ENCODE measurements at places on chromosomes 16 and 17.

DNA sequence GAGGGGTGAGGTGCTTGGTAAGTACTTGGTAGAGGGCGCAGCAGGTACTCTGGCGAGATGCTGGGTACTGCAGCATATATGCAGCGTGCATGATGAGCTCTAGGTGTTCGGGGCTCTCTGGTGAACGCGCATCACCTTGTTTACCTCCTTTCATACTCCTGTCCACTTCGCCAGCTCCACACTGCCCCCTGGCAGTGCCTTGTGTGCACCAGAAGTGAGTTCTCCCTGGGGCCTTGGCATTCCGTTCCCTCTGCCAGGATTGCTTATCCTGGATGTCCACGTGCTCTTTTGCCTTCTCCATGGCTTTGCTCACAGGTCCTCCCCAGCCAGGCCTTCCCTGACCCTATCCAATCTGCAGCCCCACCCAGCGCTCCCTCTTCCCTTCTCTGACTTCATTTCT, 154.2 kb downstream of the MRM1 start:
- DNase-seq = no peak

- no peak for DNase-seq
Observed at GRCh38 chr17:56085576-56086267, 67.6 kb upstream of the ANKFN1 start.

DNA sequence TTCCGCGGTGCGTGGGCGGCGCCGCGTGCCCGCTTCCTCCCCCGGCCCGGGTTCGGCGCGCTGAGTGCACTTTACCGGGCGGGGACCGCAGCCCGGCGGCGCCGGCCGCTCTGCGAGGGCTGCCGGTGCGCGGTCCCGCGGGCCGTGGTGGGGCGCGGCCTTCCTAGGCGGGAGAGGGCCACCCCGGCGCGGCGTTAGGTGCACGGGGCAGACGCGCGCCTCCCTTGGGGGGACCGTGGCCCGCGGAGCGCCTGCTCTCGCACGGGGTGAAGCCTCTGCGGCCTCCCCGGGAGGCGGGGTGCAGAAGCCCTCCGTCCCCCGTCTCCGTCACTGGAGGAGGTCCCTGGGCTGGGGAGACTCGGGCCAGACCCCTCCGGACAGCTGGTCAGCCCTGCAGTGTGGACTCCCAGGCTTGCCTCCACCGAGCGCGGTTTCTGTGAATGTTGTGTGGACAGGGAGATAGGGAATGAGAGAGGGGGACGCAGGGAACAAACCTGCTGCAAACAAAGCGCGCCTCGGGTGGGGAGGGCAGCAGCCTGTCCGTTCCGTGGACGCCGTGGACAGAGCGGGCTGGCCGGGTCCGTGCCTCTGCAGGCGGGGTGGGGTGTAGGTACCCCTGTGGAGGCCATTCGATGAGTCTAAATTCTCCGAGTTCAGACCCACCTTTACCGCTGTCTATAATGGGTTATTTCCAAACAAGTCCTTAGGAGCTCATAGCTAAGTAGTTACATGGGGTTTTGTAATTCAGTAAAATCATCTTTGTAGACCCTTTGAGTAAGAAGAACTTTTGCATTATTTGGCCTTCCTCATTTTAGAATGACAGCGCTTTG, 721 bp downstream of the TBCD start:
- DNase-seq = no peak

DNA sequence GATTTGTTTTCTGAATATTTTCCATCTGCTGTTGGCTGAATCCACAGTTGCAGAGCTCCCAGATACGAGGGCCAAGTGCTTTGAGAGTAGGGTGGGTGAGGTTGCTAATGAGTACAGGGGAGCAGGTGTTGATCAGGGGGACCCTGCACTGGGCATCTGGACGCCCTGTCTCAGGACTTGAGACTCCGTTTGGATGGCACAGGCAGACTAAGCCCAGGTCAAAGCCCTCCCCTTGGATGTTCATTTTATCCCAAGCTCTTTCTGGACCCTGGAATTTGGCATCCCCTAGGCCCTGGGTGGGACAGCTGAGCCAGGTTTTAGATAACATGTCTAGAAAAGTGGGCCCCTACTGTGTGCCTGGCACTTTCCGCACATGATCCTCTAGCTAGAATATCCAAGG, 12.1 kb downstream of the USP6 start:
- no peak for DNase-seq

GRCh38 chr17:78798695-78799559, 16.9 kb upstream of the CYTH1 start:
- DNase-seq = no peak

DNA sequence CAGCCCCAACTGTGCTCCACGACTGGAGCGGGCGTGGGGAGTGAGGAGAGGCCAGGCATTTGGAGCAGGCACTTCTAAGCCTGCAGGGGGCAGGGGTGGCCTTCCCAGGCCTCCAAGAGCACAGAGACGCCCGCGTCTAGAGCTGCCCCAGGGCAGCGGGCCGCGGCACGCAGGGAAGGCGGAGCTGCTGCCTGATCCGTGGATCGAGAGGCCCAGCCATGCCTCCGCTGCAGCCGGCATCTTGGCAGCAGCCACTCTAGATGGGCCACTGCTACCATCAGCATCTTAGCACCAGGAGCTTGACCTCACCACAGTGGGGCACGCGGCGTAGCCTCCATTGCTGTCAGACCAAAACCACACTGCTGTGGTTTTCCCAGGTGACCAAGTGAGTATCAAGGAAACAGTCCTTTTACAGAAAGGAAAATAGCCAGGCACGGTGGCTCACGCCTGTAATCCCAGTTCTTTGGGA, 20.4 kb upstream of the WDR45B start:
- no peak for DNase-seq

- peak; percentile 44 for DNase-seq
Observed at GRCh38 chr17:48427598-48427997, 2.4 kb downstream of the SKAP1 start.

DNA sequence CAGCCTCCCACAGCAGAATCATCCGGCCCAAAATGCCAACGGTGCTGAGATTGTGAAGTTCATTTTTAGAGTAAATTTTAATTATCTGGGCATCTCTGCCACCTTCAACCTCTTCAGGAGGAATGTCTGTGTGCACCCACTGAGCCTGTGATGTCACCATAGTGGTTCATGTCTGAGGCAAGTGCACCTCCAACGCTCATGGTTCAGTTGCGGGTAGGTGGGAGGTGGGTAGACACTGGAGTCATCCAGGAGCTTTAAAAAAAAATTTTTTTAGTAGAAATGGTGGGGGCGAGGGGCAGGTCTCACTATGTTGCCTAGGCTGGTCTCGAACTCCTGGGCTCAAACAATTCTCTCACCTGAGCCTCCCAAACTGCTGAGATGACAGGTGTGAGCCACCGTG, 1.9 kb downstream of the FLYWCH1 start:
- DNase-seq = no peak

- DNase-seq = no peak
Observed at GRCh38 chr16:842711-843560, 42.4 kb upstream of the GNG13 start.

DNA sequence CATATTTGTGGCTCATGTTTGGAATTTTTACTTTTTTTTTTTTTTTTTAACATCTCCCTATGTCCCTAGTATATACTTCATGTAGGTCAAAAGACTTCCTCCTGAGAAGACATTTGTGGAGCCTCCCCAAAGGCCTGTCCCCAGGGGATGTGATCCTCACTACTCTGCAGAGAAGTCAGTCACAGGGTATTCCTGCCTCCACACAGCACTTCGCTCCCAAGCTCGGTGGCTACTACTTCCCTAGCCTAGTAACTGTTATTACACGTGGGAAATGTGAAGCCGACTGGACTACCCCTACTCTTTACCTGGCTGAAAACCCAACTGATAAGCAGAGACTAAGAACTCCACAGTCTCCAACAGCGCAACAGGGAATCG, 116.8 kb downstream of the HIC1 start:
- DNase-seq = no peak

- DNase-seq = no peak
Observed at GRCh38 chr17:388087-388486, 35.5 kb upstream of the RPH3AL start.

DNA sequence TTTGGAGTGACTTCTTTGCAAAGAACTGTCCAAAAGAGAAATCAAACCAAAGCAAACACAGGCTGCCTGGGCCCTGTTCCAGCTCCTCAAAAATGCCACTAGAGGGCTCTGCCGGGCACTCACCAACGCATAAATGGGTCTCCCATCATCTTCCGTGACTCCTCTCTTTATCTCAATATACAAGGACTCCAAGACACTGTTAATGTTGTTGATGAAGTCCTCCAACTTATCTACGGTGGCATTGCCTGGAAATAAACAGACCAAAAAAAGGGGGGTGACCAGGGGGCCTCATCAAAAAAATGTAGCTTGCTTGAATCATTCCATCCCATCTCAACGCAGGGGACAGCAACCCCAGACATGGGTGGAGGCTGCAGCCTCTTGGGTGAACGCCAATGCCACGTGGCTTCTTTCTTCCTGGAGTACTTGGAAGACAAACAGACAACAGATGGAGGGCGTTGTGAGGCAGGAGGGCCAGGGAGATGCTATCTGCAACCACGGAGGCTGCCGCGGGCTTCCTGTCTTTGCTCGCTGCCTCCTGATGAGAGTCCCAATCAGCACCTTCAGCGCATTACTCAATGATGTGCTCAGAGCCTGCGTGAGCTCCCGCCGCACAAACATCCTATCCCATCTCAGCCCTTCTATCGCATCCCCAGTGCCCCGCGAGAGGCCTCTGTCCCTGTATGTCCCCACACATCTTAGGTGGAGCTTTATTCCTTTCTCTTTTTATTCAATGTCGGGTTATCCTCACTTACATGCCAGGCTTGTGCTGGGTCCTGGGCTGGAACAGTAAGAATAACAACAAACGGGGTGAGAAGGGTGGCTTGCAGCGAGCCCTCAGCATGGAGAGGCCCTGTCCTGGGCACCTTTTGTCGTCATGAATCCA, 32.0 kb downstream of the KDM8 start:
- peak; percentile 84 for DNase-seq

DNA sequence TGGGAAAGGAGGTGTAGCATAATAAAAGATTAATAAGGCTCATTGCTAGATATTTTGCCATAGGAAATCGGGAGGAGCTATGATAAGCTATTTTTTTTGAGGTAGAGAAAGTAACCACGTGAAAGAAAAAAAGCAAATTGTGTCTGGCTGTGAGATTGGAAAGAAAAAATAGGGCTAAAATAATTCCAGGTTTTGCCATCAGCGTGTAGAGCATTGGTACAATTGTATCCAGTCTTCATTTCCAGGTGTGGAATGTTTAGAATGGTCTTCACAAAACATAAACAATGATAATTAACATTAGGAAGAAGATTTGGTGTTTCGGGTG, 1.1 kb downstream of the TANC2 start:
- no peak for DNase-seq

- no peak for DNase-seq
Observed at GRCh38 chr16:2734844-2735515, 15.0 kb upstream of the PRSS27 start.

DNA sequence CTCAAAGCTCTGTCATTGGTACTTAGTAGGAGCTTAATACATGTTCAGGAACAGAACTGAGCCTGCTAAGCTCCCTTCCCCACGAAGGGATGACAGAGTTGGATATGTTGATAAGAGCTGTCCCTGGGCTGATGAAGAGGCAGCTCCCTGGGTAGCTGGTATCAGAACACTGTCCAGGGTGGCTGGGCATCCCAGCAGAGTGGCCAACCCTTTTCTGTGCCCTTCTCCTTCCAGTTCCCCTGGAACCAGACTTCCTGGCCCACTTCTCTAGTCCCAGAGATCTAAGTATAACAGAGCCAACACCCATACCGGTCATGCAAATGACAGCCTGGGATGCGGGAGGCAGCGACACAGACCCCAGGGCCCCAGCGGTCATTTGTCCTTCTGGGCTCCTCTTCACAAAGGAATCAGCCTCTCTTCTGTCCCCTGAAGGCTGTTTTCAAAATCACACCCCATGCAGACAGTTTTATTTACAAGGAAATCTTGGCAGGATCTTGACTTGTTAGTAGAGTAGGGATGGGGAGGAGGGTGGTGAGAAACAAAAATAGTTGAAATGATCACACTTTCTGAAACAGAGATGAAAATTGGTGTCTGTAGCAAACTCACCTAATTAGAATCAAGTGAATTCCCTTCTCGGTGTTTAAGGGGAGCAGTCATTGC, 1.4 kb upstream of the RHBDL3 start:
- no peak for DNase-seq

DNA sequence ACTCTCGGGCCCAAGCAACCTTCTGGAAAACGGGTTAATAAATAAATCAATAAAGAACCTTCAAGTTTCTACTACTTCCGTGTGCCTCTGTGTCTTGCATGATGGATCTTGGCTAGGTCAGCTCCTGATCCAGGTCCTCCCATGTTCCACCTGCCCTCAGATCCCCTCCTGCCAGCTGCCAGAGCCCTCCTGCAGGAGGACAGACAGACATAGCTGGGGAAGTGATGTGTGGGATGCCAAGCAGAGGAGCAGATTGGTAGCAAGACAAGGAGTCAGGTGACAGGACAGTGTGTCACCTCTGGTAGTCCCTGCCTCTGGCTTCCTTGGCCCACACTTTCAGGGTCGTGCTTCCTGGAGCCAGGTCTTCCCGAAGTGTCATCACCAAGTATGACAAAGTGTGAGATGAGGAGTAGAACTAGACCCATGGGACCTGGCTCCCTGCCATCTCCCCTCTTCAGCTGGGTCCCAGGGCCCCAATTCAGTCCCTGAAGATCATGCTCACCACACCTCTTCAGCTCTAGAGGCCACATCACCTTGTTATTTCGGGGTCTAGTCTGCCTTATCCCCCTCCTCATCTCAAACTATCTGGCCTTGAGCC, 1.0 kb upstream of the EPN3 start:
- DNase-seq = no peak

- DNase-seq = no peak
Observed at GRCh38 chr16:24645739-24646645, 83.5 kb upstream of the TNRC6A start.

GRCh38 chr17:20266806-20267458, 200.4 kb downstream of the LGALS9B start:
- no peak for DNase-seq

GRCh38 chr17:56177361-56177760, 24.1 kb downstream of the ANKFN1 start:
- no peak for DNase-seq

DNA sequence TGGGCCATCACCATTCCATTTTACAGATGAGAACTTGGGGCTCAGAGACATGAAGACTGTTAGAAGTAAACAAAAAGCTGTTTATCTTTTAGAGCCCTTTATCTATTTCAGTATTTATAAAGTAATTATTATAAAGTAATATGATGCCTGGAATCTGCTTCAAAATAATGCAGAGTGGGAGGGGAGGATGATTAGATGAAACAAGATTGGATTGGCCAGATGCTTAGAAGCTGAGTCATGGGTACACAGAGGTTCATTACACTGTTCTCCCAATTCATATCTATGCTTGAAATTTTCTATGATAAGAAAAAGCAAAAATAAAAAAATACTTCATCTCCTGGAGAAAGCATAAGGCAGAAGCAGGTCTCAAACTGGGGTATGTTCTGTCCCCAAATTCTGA, 29.4 kb downstream of the TOM1L2 start:
- no peak for DNase-seq
